ENCODE measurements at places on chromosomes 13 and 19.

- no peak overlapping the region for H3K27ac ChIP-seq
- H3K4me3 ChIP-seq, result no peak overlapping the region
- DNase-seq, result no peak
- peaks cover 3% of the 10 kb centered on the region for H3K27me3 ChIP-seq
- no peaks in the 10 kb centered on the region for H3K36me3 ChIP-seq
- H3K4me1 ChIP-seq, result peaks cover 20% of the 10 kb centered on the region
Measured at GRCh38 chr13:94233401-94233800, 246.1 kb downstream of the DCT start.

DNA sequence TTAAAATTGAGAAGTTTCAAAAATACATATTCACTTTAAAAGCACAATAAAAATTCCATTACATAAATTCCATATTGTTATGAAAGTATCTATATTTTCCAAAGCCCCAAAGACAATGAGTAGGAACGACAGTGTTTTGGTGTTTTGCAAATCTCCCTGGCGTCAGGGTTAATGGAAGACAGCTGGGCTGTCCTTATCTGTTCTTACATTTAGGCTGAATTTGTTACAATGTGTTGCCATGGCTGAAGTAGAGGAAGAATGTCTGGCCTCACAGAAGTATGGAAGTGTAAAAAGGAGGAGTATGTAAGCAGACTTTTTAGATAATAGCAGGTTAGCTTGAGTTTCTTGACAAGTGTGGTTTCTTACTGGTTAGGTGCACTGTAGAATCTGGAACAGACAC lies 124.4 kb upstream of the SPATA13 start:
- no peak overlapping the region for H3K27ac ChIP-seq
- H3K27me3 ChIP-seq, result peaks cover 6% of the 10 kb centered on the region
- no peak for DNase-seq

DNA sequence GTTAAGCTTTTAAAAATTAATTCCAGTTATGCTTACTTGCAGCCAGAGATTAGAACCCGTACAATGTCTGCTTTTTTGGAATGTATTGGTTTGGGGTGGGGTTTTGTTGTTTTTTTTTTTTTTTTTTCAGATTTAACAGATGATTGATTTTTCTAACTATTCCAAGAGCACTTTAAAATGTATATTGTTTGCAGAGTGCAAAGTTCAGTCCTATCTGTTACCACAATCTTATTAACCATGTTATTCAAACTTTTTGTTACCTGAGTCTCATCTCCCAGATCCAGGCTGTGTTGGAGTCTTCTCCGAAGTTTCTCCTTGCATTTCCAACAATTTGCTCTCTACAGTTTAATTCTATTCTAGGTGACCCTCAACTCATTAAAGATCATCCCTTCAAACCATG lies 91.3 kb downstream of the INSR start:
- no peaks in the 10 kb centered on the region for H3K36me3 ChIP-seq
- H3K27ac ChIP-seq, result no peak overlapping the region
- H3K4me1 ChIP-seq, result peaks cover 19% of the 10 kb centered on the region
- no peak overlapping the region for H3K4me3 ChIP-seq
- DNase-seq, result no peak
- peaks cover 24% of the 10 kb centered on the region for H3K27me3 ChIP-seq

- no peak overlapping the region for H3K4me3 ChIP-seq
- H3K27ac ChIP-seq, result no peak overlapping the region
- H3K27me3 ChIP-seq, result no peaks in the 10 kb centered on the region
Measured at GRCh38 chr13:34364633-34365032, 546.7 kb downstream of the RFC3 start.

DNA sequence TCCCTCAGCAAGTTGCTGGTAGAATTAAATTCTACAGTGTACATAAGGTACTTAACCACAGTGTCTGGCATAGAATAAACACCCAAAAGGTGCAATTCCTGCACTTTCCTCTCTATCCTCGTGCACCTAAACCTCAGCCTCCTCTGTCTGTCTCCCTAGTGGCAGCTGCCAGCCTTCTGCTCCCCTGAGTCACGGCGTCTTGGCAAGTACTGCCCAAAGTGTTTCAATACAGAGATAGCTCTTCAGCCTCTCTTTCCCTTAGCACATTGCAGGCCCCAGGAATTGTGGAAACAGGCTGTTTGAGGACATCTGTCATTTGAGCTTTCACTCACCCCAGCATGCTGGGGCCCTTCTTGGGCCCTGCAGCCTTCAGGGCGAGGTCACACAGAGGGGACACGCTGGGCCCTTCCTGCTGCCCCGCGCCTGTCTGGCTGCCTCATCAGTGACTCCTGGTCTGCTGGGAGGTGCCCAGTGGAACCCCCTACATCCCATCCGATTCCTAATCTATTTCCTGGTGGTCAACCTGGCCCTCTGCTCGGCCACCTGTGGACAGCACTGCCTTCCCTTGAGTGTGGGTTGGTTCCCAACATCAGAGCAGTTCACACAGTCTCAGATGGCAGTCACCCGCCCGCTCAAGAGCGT lies 19.3 kb downstream of the COL4A2 start:
- H3K36me3 ChIP-seq, result no peaks in the 10 kb centered on the region
- H3K4me3 ChIP-seq, result no peak overlapping the region
- no peak overlapping the region for H3K27ac ChIP-seq
- no peak for DNase-seq
- H3K4me1 ChIP-seq, result no peaks in the 10 kb centered on the region
- peaks cover 58% of the 10 kb centered on the region for H3K27me3 ChIP-seq

DNA sequence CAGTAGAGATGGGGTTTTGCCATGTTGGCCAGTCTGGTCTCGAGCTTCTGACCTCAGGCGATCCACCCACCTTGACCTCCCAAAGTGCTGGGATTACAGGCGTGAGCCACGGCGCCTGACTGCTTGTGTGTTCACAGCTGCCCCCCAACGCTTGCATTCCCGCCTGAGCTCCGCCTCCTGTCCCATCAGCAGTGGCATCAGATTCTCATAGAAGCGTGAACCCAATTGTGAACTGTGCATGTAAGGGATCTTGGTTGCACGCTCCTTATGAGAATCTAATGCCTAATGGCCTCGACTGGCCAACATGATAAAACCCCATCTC lies 75.9 kb downstream of the GADD45B start:
- DNase-seq, result no peak
- no peak overlapping the region for H3K4me3 ChIP-seq
- peaks cover 50% of the 10 kb centered on the region for H3K4me1 ChIP-seq
- H3K36me3 ChIP-seq, result no peaks in the 10 kb centered on the region
- H3K27me3 ChIP-seq, result no peaks in the 10 kb centered on the region

DNA sequence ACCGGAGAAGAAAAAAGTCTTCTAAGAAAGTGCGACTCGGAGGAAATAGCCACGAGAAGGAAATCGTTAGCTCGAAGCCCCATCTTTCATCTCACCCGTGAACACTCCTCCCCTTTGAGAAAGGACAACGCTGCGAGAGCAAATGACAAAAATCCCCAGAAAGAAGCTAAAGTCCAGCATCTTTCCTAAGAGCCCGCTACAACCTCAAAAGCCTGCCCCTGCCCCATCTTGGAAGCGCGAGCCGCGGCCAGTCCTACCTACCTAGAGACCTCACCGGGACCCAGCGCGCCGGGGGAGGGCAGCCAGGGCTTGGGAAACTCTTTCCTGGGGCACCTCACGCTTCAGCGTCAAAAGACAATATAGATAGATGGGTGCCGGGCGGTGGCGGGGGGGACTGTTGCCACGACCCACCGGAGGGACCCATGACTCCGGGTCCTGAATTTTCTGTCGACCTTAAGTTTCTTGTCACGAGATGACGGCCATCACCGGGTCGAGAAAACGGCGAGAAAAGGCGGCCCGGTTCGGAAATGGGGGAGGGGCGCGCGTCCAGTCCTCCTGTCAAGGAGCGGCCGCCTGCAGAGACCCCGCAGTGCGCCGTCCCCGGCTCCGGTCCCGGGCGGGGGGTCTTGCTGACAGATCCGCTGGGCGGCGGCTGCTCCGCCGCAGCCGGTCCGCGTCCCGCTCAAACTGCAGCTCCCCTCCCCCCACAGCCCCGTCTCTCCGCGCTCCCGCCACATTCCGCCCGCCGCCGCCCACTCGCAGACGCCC lies 65.9 kb downstream of the KCNRG start:
- peaks cover 52% of the 10 kb centered on the region for H3K4me1 ChIP-seq
- peak overlapping the region; percentile 100 for H3K27ac ChIP-seq
- H3K36me3 ChIP-seq, result peaks cover 42% of the 10 kb centered on the region
- DNase-seq, result peak; percentile 71
- peak overlapping the region; percentile 92 for H3K4me3 ChIP-seq
- H3K27me3 ChIP-seq, result no peaks in the 10 kb centered on the region

DNA sequence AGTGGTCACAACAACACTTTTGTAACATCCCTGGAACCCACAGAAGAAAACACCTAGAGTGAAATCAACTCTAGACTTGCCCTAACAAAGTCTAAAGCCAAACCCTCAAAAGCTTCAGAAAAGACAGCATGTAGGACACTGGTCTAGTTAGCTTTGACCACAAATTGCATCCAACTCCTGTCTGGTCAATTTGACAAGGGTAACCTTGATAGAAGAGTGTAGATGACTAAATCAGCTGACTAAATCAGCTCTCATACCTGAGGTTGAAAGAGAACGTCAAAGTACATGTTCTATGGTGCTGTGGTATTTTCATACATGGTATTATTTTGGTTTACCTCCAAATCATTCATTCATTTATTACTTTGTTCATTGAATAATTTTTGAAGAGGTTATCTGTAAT lies 272.8 kb downstream of the KLF5 start:
- no peak overlapping the region for H3K4me3 ChIP-seq
- no peaks in the 10 kb centered on the region for H3K27me3 ChIP-seq
- no peak overlapping the region for H3K27ac ChIP-seq
- DNase-seq, result no peak
- peaks cover 6% of the 10 kb centered on the region for H3K4me1 ChIP-seq

GRCh38 chr13:113839536-113840204 lies 24.2 kb downstream of the GAS6 start:
- peaks cover 10% of the 10 kb centered on the region for H3K36me3 ChIP-seq
- no peak overlapping the region for H3K4me3 ChIP-seq
- H3K4me1 ChIP-seq, result peaks cover 29% of the 10 kb centered on the region
- DNase-seq, result no peak
- H3K27ac ChIP-seq, result no peak overlapping the region

GRCh38 chr13:81409284-81409683 lies 1068.4 kb upstream of the SPRY2 start:
- no peaks in the 10 kb centered on the region for H3K4me1 ChIP-seq
- H3K27me3 ChIP-seq, result no peaks in the 10 kb centered on the region
- no peak overlapping the region for H3K4me3 ChIP-seq

GRCh38 chr19:54364775-54365257 lies at the start of gene LAIR1:
TSS of gene LAIR1 (minus strand) at chr19:54364931. CDS start at chr19:54364804, 127 bp downstream.
- peaks cover 76% of the 10 kb centered on the region for H3K4me1 ChIP-seq
- peaks cover 24% of the 10 kb centered on the region for H3K27me3 ChIP-seq
- peak within 1 kb of the TSS; percentile 94 for H3K4me3 ChIP-seq
- H3K27ac ChIP-seq, result peak within 1 kb of the TSS; percentile 89
- peak; percentile 71 for DNase-seq

DNA sequence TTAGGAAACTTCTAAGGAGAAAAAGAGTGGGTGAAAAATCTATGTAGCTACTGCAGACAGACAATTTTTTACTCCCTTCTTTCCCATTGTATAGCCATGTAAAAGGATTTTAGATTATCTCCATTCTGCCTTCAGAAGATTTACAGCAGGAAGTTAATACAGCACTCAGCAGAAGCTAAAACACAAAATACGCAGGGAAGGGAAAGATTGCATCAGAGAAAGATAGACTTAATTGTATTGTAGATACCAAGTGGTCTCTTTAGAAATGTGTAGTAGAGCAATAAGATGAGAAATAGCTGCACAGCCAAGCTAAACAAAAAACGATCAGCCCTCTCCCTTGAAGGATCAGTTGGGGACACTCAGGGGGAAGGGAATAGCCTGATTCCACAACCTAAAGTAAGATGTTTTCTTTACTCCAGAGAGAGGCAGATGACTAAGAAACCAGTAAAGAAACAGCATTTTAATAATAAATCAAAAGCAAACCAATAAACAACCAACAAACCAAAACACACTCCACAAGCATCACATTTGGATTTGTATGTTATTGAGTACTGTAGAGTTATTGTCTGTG lies 236.7 kb upstream of the SLITRK1 start:
- H3K27ac ChIP-seq, result no peak overlapping the region
- no peak for DNase-seq
- H3K4me3 ChIP-seq, result no peak overlapping the region
- H3K36me3 ChIP-seq, result no peaks in the 10 kb centered on the region
- peaks cover 2% of the 10 kb centered on the region for H3K4me1 ChIP-seq

GRCh38 chr19:41431426-41432386 lies 4.5 kb upstream of the B3GNT8 start:
- peaks cover 29% of the 10 kb centered on the region for H3K36me3 ChIP-seq
- peak; percentile 31 for DNase-seq
- H3K4me3 ChIP-seq, result no peak overlapping the region
- peaks cover 34% of the 10 kb centered on the region for H3K4me1 ChIP-seq

- DNase-seq, result no peak
- peaks cover 14% of the 10 kb centered on the region for H3K27me3 ChIP-seq
- H3K4me3 ChIP-seq, result peak overlapping the region; percentile 92
- H3K4me1 ChIP-seq, result peaks cover 49% of the 10 kb centered on the region
Measured at GRCh38 chr13:46552303-46552682, 677 bp upstream of the LRCH1 start.

GRCh38 chr19:16333001-16333586 lies 8.5 kb downstream of the KLF2 start:
- H3K4me1 ChIP-seq, result peaks cover 67% of the 10 kb centered on the region
- peaks cover 31% of the 10 kb centered on the region for H3K27me3 ChIP-seq
- peak overlapping the region; percentile 28 for H3K27ac ChIP-seq

DNA sequence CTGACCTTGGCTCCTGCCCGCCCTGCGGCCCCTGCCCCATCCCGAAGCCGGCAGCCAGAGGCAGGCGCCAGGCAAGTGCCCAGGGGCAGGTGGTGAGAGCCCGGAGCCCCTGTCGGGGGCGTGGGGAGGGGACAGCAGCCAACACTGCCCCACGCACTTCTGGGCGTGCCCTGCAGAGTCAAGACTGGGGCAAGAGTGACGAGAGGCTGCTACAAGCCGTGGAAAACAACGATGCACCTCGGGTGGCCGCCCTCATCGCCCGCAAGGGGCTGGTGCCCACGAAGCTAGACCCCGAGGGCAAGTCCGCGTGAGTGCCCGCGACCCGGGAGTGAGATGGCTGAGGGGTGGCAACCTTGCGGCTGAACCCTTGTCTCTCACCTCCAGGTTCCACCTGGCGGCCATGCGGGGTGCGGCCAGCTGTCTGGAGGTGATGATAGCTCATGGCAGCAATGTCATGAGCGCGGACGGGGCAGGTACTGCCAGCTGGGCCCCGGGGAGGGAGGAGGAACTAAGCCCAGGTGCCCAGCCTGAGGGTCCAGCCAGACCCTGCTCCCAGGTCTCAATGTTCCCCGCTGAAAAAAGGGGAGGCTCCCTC lies 17.3 kb downstream of the ANKRD24 start:
- H3K27me3 ChIP-seq, result peaks cover 63% of the 10 kb centered on the region
- peaks cover 3% of the 10 kb centered on the region for H3K36me3 ChIP-seq
- DNase-seq, result no peak
- no peak overlapping the region for H3K27ac ChIP-seq
- peaks cover 8% of the 10 kb centered on the region for H3K4me1 ChIP-seq
- H3K4me3 ChIP-seq, result no peak overlapping the region
